Right atrium auricular region (tissue), 2 donors: ENCODE measurements at places on chromosomes 11 and 22.

- H3K27ac ChIP-seq: no peak overlapping the region
- H3K4me1 ChIP-seq: no peaks in the 10 kb centered on the region
- no peaks in the 10 kb centered on the region for H3K27me3 ChIP-seq
- peaks cover 11% of the 10 kb centered on the region for H3K36me3 ChIP-seq
These were observed 18.5 kb upstream of the SLC25A1 start for GRCh38 chr22:19196841-19197612.

- no peaks in the 10 kb centered on the region for H3K36me3 ChIP-seq
- DNase-seq: no peak
- no peaks in the 10 kb centered on the region for H3K27me3 ChIP-seq
- no peak overlapping the region for H3K4me3 ChIP-seq
- no peak overlapping the region for H3K27ac ChIP-seq
These were observed 129.7 kb downstream of the LDLRAD3 start for GRCh38 chr11:36073411-36074203.

GRCh38 chr22:50041361-50042065, 16.6 kb downstream of the TTLL8 start:
- no peak overlapping the region for H3K27ac ChIP-seq
- no peak for DNase-seq
- no peaks in the 10 kb centered on the region for H3K27me3 ChIP-seq

GRCh38 chr11:61267437-61267841, 26.5 kb downstream of the PGA5 start:
- H3K27me3 ChIP-seq: no peaks in the 10 kb centered on the region
- no peaks in the 10 kb centered on the region for H3K36me3 ChIP-seq
- DNase-seq: no peak
- H3K27ac ChIP-seq: no peak overlapping the region
- no peaks in the 10 kb centered on the region for H3K4me1 ChIP-seq

- no peaks in the 10 kb centered on the region for H3K4me1 ChIP-seq
- no peaks in the 10 kb centered on the region for H3K36me3 ChIP-seq
- H3K4me3 ChIP-seq: no peak overlapping the region
- no peak overlapping the region for H3K27ac ChIP-seq
- H3K27me3 ChIP-seq: no peaks in the 10 kb centered on the region
These were observed 818.9 kb downstream of the BRD1 start for GRCh38 chr22:49008682-49009235.

DNA sequence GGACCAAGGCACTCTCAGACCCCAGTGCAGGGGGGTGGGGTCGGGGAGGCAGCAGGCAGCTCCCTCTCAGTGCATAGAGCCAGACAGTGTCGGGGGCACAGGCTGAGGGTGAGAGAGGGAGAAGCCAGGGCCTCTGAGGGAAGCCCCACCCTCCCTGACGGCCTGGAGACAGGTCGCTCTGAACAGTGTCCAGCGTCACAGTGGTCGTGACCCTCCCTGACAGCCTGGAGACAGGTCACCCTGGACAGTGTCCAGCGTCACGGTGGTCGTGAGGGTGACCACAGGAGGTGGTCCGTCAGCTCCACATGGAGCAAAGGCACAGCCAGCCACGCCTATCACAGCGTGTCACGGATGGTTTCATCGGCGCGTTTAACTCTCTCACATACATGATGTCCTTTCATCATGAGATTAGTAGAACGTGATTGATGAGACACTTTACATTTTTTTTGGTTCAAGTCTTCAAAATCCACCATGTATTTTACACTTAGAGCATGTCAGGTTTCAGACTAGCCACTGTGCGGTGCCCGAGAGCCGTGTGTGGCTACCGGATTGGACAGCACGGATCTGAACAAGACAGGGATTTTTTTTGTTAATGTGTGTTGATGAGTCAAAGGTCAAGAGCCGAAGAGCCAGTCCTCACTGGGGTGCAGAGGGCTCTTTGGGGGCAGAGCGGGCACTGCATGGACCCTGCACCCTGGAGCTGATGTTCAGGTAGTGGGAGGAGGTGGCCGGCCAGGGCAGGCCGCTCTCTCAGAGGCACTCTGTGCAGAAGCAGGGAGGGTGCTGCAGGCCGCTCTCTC, 23.9 kb upstream of the PANX2 start:
- no peaks in the 10 kb centered on the region for H3K36me3 ChIP-seq
- no peaks in the 10 kb centered on the region for H3K4me1 ChIP-seq
- H3K27ac ChIP-seq: no peak overlapping the region
- H3K4me3 ChIP-seq: no peak overlapping the region
- peak; percentile 72 for DNase-seq
- H3K27me3 ChIP-seq: no peaks in the 10 kb centered on the region

- no peaks in the 10 kb centered on the region for H3K36me3 ChIP-seq
- no peak for DNase-seq
- no peak overlapping the region for H3K27ac ChIP-seq
- peaks cover 20% of the 10 kb centered on the region for H3K4me1 ChIP-seq
These were observed 204.4 kb downstream of the TBC1D22A start for GRCh38 chr22:46966846-46967245.

- no peaks in the 10 kb centered on the region for H3K4me1 ChIP-seq
- H3K36me3 ChIP-seq: no peaks in the 10 kb centered on the region
- no peak overlapping the region for H3K4me3 ChIP-seq
- H3K27me3 ChIP-seq: no peaks in the 10 kb centered on the region
- H3K27ac ChIP-seq: no peak overlapping the region
These were observed 536.9 kb downstream of the TBC1D22A start for GRCh38 chr22:47299211-47299862.

- H3K27ac ChIP-seq: no peak overlapping the region
- no peaks in the 10 kb centered on the region for H3K36me3 ChIP-seq
- peaks cover 9% of the 10 kb centered on the region for H3K4me1 ChIP-seq
These were observed 693 bp downstream of the NFAM1 start for GRCh38 chr22:42431401-42432019.

DNA sequence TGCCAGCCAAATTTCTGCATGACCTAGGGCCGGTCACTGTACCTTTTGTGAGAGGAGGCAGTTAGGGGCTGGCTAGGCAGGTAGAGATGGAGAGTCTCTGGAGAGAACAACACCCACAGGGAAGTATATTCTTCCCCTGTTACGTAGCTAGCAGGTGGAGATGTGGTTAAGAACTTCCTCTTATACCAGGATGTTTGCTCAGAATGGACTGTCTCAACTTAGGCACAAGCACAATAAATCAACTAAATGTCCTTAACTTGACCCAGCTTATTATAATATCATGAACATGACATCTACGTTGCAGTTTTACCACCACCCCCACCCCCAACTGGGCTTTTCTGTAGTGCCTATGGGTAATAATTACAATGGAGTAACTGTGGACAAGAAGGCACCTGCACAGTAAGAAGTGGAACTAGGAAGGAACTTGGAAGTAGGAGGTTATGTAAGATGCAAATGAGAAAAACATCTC, 60.7 kb upstream of the MPEG1 start:
- DNase-seq: no peak
- no peak overlapping the region for H3K27ac ChIP-seq
- H3K36me3 ChIP-seq: no peaks in the 10 kb centered on the region
- H3K27me3 ChIP-seq: no peaks in the 10 kb centered on the region
- no peaks in the 10 kb centered on the region for H3K4me1 ChIP-seq

DNA sequence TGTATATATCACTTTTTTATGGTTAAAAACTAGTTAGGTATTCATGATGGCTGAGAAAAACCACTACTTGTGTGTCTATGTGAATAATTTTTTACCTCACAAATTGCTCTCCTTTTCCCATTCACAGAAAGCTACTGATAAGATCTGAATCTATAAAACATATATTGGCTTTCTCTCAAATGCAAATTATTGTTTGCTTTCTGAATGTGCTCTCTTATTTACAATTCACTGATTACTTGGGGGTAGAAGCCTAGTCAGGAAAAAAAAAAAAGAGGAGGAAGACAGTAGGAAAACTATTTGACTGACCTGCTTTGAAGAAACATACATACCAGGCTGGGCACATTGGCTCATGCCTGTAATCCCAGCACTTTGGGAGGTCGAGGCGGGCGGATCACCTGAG, 20.5 kb downstream of the PGM2L1 start:
- DNase-seq: no peak
- H3K4me3 ChIP-seq: no peak overlapping the region
- no peaks in the 10 kb centered on the region for H3K27me3 ChIP-seq
- H3K36me3 ChIP-seq: no peaks in the 10 kb centered on the region
- H3K4me1 ChIP-seq: no peaks in the 10 kb centered on the region
- H3K27ac ChIP-seq: no peak overlapping the region

- H3K27ac ChIP-seq: no peak within 1 kb of the TSS
- H3K4me1 ChIP-seq: no peaks in the 10 kb centered on the region
- no peak for DNase-seq
These were observed at the start of gene HORMAD2 for GRCh38 chr22:30079952-30080533. Gene HORMAD2 (plus strand): TSS chr22:30080464. CDS start chr22:30093953, 13,489 bp downstream.

- no peak overlapping the region for H3K4me3 ChIP-seq
- H3K4me1 ChIP-seq: peaks cover 6% of the 10 kb centered on the region
- no peak for DNase-seq
- no peak overlapping the region for H3K27ac ChIP-seq
These were observed 219.6 kb downstream of the C11orf87 start for GRCh38 chr11:109641549-109641948.

DNA sequence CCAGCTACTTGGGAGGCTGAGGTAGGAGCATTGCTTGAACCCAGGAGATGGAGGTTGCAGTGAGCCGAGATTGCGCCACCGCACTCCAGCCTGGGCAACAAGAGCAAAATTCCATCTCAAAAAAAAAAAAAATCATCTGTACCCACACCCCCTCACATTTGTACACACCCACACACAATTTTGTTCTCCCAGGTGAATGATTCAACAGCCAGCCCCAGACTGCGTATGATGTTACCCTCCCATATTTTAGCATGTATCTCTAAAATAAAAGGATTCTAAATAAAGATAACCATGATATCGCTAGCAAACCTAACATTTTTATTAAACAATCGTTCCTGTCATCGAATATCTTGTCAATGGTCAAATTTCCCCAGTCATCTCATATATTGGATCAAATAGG, 65.8 kb downstream of the BRD1 start:
- no peaks in the 10 kb centered on the region for H3K36me3 ChIP-seq
- no peak overlapping the region for H3K4me3 ChIP-seq
- DNase-seq: no peak
- no peak overlapping the region for H3K27ac ChIP-seq
- H3K4me1 ChIP-seq: no peaks in the 10 kb centered on the region

DNA sequence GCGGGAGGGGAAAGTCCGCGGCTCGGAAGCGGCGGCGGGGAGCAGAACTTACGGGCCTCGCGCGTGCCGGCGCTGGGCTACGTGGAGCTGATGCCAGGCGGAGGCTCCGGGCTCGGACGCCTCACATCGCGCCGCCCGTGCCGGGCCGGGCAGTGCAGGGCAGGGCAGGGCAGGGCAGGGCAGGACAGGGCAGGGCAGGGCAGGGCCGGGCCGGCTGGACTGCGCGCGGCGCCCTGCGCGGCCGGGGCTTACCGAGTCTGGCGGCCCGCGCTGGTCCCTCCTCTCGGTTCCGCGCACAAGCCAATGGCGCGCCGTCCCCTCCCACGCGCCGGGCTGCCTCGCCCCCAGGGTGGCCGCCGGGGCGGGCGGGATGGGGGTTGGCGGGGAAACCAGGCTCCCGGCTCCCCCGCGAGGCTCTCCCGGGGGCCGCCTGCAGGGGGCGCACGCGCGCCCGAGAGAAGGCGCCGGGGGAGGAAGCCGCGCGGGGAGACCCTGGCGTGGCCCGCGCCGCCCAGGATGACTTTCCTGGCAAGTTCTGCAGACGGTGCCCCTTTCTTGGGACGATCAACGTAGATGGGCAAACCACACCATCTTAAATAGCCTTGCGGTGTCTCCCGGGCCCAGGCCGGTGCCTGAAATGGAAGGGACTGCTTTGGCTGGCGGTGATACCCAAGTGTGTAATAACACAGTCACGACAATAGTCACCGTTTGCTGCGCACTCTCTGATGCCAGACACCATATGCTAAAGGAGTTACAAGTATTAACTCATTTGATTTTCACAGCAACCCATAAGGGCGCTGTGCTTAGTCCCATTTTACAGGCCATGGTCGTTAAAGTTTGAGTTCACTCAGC, at the start of gene TP53I11:
TSS of gene TP53I11 (minus strand) at position 259 of the 852 bp plus-strand sequence. CDS start 12,548 bp downstream, outside the sequence.
- peak within 1 kb of the TSS; percentile 86 for H3K27ac ChIP-seq
- H3K4me1 ChIP-seq: no peaks in the 10 kb centered on the region
- peak within 1 kb of the TSS; percentile 92 for H3K4me3 ChIP-seq
- DNase-seq: peak; percentile 85

DNA sequence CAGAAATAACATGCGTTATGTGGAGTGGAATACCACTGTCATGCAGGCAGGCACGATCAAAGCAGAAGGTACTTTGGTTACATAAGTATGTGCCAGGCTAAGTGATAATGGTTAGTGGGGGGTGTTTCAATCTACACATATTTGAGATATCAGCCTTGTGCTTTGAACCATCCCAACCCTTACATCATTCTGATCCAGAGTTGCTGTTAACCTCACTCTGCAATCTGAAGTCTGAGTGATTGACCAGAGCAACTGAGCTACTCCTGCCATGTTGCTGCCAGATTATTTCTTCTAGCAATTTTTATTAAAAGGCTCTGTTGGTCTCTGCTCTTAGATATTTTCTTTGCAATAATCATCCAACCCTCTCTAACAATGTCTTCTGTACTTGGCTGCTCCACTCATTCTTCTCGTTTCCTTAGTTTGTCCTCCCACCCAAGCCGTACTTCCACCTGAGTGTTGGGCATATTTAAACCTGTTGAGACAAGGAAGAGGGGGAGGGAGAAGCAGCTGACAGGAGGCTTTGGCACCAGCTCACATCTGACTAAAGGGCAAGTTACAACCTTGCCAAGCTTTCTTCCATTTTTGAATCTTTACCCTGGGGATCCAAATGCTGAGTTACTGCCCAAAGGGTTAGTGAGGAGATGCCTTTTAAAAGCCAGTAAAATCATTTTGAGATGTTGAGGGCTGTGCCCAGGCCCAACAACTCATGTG, 114.1 kb upstream of the SESN3 start:
- H3K4me3 ChIP-seq: no peak overlapping the region
- no peaks in the 10 kb centered on the region for H3K4me1 ChIP-seq
- H3K27ac ChIP-seq: no peak overlapping the region
- no peaks in the 10 kb centered on the region for H3K36me3 ChIP-seq
- no peak for DNase-seq
- H3K27me3 ChIP-seq: no peaks in the 10 kb centered on the region

- H3K4me1 ChIP-seq: no peaks in the 10 kb centered on the region
- no peaks in the 10 kb centered on the region for H3K36me3 ChIP-seq
- H3K4me3 ChIP-seq: no peak overlapping the region
- no peaks in the 10 kb centered on the region for H3K27me3 ChIP-seq
- no peak overlapping the region for H3K27ac ChIP-seq
These were observed 280.7 kb upstream of the RAG2 start for GRCh38 chr11:36878737-36879136.

DNA sequence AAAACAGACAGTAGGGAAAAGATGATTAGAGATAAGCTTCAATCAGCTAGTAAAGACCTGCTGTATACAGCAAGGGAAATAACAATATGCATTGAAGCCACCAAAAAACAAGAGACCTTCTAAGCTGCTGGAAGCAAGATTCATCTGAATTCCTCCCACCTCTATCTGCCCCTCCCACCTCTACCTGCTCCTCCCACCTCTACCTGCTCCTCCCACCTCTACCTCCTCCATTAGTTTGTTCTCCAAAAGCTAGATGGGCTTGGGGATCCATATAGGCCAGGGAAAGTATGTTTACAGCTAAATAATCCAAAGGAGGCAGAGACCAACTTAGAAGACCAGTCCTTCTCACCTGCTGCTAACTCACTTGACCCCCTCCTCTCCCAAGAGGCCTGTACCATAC, 33.2 kb downstream of the PAK1 start:
- H3K27ac ChIP-seq: no peak overlapping the region
- no peaks in the 10 kb centered on the region for H3K36me3 ChIP-seq
- no peak for DNase-seq
- H3K4me3 ChIP-seq: no peak overlapping the region
